KBM-7 (cell line): ENCODE measurements at places on chromosomes 3 and 15.

GRCh38 chr3:111143-112069 lies 85.2 kb upstream of the CHL1 start:
- peak; percentile 23 for DNase-seq

- no peak for DNase-seq
Observed at GRCh38 chr3:114442246-114442645, 148.4 kb downstream of the TIGIT start.

DNA sequence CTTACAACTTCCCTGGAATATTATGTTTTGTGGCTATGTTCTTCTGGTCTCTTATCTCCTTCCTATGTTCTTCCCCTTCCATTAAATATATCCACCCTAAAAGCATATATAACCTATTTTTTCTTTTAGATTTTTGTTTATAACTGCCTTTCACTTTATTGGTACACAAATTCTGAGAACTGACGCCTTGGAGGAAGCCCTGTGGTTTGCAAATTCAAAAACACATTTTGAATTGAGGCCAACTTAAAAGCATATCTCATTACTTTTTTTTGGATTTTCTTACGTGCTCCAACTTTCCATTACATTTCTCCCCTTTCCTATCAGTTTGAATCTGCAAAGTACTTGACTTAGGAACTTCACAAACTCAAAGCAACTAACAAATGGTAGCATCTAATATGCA lies 15.3 kb upstream of the COLQ start:
- DNase-seq: no peak

GRCh38 chr3:132730891-132731580 lies 8.8 kb upstream of the NPHP3 start:
- peak; percentile 20 for DNase-seq

DNA sequence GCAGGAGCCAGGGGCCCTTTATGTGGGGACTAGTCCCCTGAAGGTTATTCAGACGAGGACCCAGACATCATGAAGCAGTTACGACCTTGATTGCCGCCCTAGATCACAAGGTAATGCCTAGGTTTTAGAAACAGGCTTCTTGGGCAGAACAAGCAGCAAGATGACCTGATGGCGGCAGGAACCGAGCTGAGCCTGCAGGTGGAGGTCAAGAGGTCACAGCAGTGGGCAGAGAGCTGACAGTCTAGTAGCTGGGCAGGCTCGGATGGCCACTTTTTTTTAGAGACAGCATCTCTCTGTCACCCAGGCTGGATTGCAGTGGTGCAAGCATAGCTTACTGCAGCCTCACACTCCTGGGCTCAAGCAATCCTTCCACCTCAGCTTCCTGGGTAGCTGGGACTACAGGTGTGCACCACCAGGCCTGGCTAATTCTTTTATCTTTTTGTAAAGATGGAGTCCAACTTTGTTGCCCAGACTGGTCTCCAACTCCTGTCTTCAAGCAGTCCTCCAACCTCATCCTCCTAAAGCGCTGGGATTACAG lies 83.5 kb upstream of the ABHD17C start:
- DNase-seq: no peak

DNA sequence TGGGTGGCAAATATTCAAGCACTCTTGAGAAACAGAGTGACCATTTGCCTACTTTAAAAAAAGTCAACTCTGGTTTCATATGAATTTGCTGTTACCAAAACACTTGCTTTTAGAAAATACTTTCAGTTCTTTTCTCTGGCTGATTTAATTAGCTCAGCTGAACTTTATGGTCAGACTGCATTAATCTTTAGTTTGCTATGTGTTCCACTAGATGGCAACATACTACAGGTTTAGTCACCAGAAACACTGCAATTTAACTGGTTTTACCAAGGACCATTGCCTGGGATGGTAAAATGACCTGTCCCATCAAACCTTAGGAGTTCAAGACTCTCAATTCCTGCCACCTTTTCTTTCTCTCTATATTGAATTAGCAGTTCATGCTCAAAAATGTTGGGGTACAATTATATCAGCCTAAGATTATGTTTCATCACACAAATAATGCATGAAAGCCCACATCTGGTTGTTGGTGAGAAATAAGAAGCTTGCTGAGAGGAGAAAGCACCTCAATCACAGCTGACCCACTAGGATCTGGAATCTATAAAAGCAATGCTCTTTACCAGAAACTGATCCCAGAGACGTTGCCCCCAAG lies 14.2 kb downstream of the EIF4E3 start:
- peak; percentile 46 for DNase-seq

DNA sequence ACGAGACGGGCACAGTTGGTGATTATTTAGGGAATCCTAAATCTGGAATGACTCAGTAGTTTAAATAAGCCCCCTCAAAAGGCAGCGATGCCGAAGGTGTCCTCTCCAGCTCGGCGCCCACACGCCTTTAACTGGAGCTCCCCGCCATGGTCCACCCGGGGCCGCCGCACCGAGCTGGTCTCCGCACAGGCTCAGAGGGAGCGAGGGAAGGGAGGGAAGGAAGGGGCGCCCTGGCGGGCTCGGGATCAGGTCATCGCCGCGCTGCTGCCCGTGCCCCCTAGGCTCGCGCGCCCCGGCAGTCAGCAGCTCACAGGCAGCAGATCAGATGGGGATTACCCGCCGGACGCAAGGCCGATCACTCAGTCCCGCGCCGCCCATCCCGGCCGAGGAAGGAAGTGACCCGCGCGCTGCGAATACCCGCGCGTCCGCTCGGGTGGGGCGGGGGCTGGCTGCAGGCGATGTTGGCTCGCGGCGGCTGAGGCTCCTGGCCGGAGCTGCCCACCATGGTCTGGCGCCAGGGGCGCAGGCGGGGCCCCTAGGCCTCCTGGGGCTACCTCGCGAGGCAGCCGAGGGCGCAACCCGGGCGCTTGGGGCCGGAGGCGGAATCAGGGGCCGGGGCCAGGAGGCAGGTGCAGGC lies 318.0 kb downstream of the FGF12 start:
- peak; percentile 23 for DNase-seq

DNA sequence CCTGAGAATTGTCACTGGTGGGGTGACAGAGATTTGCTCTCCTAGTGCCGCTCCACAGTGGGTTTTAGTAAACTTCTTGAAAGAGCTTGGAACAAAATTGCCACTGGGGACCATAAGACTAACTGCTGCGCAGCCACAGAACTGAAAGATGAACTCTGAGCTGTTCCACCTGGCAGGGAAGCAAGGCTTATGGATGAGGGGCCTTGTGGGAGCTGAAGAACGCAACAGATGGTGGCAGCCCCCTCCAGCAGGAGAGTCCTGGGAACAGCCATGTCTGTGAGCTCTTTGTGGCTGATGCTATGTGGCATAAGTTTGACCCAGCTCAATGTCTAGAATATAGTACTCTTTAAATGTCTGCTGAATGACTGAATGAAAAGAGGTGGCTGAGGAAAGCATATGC lies 66.8 kb upstream of the C2CD4B start:
- no peak for DNase-seq

DNA sequence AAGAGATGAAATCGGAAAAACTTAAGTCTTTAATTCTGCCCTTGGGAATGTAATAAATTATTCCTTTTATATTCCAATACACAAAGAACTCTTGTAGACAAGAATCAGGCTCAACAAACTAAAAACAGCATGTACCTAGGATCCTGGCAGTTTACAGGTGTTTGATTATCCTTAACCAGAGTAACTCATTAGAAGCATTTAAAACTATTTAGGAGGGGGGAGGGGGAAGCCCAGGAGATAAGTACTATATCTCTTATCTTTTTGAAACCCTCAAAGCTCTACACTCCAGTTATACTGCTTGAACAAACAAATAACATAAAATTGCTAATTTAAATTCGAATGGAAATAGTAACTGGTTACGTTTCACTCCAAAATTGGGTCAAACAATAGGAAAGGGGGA lies 1.9 kb downstream of the CNBP start:
- no peak for DNase-seq

DNA sequence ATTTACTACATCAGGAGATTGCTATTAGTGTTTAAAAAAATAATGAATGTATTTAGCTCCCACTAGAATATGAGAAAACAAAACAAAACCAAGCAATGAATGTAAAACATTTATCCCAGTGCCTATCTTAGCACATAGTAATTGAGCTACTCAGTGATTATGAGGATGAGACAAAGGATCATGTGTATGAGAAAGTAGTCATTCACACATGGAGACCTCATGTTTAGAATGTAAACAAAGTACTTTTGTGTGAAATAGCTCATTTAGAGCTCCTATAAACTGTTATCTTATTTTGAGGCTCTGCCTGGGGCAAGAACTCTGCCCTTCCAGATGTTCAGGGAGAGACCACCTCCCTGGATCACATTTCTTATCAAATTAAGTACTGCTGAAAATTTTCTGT lies 236.8 kb downstream of the LRRN1 start:
- DNase-seq: no peak

DNA sequence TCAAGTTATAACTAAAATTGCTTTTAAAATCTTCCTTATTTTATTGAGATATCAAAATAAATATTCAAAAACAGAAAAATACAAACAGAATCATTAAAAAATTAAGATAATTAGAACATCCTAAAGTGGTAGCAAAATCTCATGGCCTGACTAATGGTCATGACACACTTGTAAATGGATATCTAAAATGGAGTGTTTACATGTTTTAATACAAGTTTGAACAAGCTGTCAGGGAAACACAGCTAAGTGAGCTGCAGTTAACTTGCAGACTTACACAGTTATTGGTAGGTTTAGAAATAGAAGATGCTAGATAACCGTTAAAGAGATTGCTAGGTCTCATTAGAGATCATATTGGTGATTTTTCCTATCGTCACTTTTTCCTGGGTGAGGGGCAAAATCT lies 242.3 kb downstream of the LPP start:
- no peak for DNase-seq

GRCh38 chr3:9786825-9787669 lies 5.2 kb downstream of the TADA3 start:
- peak; percentile 48 for DNase-seq

- peak; percentile 97 for DNase-seq
Observed at GRCh38 chr15:89057506-89058133, 30.6 kb upstream of the ABHD2 start.

GRCh38 chr3:53682807-53683206 lies 163.4 kb downstream of the CHDH start:
- no peak for DNase-seq

- peak; percentile 38 for DNase-seq
Observed at GRCh38 chr3:108133858-108134554, 43.2 kb upstream of the CD47 start.

DNA sequence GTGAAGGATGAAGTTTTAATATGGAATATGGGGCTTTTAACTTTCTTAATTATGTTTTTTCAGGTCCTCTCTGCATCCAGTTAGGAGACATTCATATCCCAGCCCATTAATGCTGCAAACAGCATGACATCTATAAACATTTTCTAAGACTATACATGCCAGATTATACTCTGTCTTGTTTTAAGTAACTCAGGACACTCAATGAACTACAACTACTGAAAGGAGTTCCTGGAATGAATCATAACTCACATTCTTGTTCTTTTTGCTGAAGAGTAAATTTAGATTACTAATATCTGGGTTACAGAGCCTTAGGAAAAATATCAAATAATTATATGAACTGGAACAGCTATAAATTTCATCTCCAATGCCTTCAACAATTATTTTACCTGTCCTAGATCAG lies 167.4 kb downstream of the STAG1 start:
- no peak for DNase-seq

DNA sequence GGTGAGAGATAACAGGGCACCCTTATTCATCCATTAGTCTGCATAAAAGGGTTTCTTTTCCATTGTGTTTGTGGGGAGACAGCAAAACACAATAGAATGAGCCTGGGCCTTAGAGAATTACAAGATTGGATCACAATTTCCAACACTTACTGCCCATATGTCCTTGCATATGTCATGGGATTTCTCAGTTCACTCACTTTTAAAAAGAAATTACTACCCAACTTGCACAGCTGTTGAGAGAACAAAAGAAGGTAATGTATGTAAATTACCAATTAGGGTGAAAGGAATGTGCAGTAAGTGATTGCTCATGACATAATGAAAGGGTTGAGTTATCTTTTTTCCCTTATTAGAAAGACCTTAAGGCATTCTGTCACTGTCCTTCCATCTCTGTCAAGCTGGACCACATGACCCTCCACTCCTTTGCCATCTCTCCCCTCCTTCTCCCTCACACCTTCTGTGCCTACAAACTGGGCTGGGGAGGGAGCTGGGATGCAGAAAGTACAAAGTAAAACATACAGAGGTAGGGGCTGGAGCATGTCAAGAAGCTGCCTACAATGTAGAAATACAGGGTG lies 244.2 kb downstream of the ZMAT3 start:
- no peak for DNase-seq

DNA sequence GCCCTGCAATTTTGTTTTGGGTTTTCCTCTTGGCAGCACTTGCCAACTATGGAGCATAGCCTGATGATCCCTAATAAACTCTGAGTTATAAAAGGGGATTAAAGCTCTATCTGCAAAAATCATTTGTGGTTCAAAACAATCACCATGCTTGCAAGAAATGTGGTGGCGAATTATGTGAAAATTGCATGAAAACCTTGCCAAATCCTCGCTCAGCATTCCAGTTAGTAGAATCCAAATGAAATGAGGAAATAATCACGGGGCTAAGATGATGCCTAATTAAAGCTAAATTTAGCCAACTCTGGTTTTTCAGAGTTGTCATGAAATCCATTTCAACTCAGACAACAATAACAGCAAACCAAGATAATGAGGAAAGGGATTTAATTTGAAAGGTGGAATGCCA lies 73.0 kb upstream of the PROK2 start:
- no peak for DNase-seq

GRCh38 chr3:49163609-49164008 lies 2.5 kb downstream of the CCDC71 start:
- DNase-seq: no peak

DNA sequence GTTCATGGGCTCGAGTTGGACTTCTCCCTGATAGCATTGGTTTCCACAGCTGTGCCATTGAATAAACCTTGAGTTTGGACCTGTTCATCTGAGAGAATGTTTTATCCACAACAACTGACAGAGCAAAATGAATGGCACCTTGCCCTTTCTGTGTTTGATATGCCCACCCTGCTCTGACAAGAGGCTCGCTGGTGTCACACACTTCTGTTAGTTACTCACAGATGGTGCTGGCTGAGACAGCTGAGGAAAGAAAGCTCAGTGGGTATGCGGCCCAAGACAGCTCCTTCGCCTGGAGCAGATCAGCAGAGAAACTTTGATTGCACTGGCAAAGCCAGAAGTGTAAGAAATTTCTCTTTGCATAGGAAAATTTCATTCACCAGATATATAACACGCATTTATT lies 2.5 kb upstream of the CAPN3 start:
- DNase-seq: no peak

- DNase-seq: no peak
Observed at GRCh38 chr15:72958634-72959033, 93.6 kb upstream of the NEO1 start.

- DNase-seq: no peak
Observed at GRCh38 chr3:10901296-10901945, 85.4 kb downstream of the SLC6A11 start.

- DNase-seq: no peak
Observed at GRCh38 chr3:159059395-159059794, 257.5 kb downstream of the MFSD1 start.

DNA sequence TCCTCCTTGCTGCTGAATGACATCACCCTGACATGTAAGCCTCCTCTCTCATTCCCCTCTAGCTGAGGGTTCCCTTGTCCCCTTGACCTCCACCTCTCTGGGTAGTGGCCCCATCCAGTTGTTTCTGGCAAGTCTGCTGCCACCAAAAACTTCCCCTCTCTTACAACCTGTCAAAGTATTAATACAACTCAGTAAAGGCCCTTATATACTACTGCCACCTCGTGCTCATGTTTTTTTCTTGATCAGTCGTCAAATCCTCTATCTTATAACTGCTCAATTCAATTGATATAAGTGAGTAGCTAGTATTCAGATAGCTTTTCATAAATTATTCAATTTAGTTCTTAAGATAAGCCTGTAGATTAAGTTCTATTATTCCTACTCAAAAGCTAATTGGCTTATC lies 249.6 kb downstream of the MBNL1 start:
- no peak for DNase-seq

- no peak for DNase-seq
Observed at GRCh38 chr15:80614711-80615360, 80.3 kb upstream of the ABHD17C start.
